SW480 (cell line): ENCODE measurements at places on chromosomes 5 and 9.
A peak's percentile ranks its signal among the peaks of the same experiment; 100 is the strongest.

GRCh38 chr9:6944093-6944551 is 186.3 kb downstream of the KDM4C start:
- DNase-seq = peak; percentile 45

DNA sequence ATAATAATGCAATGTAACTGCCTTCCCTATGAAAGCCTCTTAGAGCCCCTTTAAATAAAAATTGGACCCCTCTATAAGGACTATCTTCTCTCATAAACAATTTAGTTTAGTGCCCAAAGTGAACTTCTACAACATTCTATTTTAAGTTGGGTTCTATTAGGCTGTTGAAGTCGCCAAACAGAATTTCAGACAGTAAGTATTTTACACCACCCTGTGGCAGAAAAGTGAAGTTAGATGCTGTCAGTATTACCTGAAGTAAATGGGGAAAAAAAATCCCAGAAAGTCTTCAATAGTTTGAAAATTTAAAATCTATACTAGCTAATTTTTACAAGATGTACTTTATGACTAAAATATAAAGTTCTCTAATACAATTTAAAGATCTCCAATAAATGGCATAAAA is 29.5 kb downstream of the CAAP1 start:
- DNase-seq = no peak

- no peak for DNase-seq
Measured at GRCh38 chr5:172540099-172540870, 86.0 kb upstream of the SH3PXD2B start.

DNA sequence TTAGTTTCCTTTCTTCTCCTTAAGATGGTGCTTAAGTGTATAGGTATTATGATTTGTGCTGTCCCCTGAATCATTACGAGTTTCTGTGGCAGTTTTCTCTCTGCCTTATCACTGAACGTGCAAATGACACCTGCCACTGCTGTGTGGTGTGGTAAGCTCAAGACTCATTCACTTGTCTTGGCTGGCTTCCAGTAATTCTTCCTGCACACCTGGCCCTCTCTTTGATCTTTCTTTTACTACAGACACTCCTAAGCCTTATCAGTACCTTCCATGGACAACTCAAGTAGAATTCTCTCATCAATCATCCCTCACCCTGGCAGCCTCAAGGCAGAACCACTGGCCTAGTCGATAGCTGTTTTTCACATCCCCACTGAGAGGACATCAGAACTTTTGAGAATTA is 82.6 kb upstream of the ADAMTS19 start:
- peak; percentile 89 for DNase-seq

GRCh38 chr5:135108569-135108968 is 74.5 kb upstream of the PITX1 start:
- DNase-seq = no peak

GRCh38 chr5:66425842-66426241 is 170.4 kb upstream of the MAST4 start:
- DNase-seq = no peak

DNA sequence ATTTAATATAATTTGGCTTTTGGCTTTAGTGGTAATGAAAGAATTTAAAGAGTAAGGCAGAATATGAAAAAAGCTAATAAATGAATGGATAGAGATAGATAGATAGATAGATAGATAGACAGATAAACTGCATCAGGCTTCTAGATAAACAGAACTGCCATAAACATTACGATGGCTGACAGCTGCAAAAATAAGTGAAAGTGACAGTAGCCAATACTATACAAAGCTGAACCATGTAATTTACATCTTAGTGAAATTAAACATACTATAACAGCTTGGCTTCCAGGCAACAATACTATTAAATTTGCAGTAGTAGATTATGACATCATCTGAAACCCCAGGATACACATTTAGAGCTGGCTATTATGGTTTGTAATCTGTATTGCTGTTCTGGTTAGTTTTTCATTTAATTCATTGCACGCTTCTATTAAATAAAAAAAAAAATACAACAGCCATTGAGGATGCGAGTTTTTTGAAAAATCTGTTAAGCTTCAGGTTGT is 1354.8 kb downstream of the PTPRD start:
- DNase-seq = no peak

DNA sequence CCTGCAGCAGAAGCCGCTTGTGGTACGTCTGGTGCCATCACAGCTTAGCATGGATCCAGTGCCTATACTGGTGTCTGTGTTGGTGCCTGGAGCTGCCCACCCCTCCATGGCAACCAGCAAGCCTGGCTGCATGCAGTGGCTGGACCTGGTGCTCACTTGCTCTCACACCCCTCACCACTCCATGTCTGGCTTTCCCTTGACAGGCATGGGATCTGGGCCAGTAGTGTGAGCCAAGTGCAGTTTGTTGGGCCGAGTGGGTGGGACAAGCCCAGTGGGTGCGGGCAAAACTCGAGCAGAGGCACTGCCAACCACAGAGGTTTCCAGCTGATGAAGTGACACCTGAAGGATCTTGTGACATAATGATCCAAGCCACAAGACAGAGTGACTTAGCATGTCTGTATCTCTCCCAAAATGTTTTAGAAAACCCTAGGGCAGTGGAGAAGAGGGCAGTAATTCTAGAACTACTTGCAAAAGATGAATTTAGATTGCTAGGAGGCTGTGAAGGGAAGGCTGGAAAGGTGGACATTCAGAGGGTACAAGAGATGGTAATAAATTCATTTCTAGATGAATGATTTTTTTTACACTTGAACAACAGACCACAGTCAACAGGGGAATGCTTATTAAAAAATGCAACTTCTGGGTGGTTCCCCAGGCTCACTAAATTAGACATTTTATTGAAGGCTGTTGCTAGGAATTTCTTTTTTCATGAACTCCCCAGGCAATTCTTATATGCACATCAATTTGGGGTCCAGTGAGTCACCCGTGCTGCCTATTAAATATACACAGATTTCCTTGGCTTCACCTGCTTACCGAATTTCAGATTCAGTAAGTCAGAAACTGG is 660.3 kb downstream of the TLR4 start:
- no peak for DNase-seq

- DNase-seq = no peak
Measured at GRCh38 chr9:8864545-8864896, 1064.9 kb upstream of the DMAC1 start.

GRCh38 chr9:14437354-14438231 is 123.7 kb upstream of the NFIB start:
- DNase-seq = no peak

DNA sequence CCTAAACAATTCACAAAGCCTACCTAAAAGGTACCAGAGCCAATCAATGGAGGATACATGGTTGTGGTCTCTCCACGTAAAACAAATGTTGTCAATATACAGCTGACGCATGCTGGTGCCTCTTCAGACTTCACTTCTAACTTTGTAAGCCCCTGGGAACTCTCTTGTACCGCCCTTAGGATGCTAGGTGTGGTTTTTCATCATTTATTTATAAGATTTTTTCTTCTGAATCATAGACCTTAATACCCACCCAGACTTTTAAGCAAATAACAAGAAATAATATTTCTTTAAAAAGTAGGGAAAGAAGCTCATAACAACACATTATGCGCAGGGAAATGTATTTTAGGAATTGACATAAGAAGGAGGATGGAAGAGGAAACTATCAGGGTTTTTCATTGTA is 33.0 kb downstream of the SSBP2 start:
- no peak for DNase-seq

- no peak for DNase-seq
Measured at GRCh38 chr5:168327994-168328393, 36.5 kb downstream of the WWC1 start.

- no peak for DNase-seq
Measured at GRCh38 chr5:171129308-171129707, 179.7 kb upstream of the TLX3 start.
